Stimulated activated CD8-positive, alpha-beta memory T cell treated with anti-CD3 and anti-CD28 coated beads, Interleukin-7, amount 100 ng/mL, for 1 hour (primary cell): ENCODE measurements at places on chromosomes 2 and 18.

DNA sequence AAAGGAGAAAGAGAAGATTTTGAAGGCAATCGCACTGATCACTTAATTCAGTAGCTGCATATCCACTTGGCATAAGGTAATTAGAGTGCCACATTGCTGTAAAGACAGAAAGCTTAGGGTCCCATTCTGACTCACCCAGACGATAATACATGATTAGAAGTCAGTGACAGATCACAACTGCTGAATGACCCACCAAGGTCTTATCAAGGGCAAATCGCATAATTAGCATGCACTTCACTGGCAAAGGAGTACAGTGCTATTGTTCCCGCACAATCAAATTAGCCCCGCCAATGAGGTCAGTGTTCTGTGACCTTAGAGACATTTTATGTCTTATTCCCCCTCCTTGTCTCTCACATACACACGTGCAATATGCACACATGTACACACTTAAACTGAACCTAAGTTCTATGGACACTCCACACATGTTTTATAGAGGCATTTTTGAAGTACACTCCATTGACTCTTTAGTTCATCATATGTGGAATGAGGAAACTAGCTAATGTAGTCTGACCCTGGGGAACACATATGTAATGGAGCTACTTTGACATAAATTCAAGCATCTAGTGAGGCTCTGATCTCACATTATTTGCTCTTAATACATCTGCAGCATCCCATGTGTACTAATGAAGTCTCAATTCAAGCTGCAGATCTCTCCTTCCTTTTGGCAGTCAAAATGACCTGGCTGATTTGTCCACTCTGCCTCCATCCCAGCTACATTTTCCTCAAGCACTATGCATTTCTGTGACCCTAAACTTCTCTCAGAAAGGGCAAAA, 673.8 kb upstream of the FANCL start:
- no peak for DNase-seq

GRCh38 chr2:173491418-173491817, 136.7 kb downstream of the CDCA7 start:
- DNase-seq = no peak

GRCh38 chr2:234770031-234770506, 181.7 kb upstream of the SH3BP4 start:
- no peak for DNase-seq

DNA sequence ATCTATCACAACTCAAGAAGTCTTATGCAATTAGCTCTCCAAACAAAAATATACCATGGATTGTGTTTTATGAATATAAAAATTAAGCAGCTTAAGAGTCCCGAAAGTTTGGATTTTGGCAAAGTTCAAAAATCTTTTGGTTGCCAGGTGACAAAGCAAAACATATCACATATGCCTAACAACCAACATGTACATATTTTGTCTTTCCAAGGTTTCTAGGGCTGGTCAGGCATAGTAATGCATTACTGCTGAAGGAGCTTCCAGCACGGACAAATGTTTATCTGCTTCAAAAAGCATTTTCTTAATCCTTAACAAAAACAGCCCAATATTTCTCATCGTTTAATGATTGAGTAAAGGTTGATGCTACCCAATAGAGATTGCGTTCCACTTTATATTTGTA, 1327.1 kb upstream of the ZEB2 start:
- DNase-seq = no peak

DNA sequence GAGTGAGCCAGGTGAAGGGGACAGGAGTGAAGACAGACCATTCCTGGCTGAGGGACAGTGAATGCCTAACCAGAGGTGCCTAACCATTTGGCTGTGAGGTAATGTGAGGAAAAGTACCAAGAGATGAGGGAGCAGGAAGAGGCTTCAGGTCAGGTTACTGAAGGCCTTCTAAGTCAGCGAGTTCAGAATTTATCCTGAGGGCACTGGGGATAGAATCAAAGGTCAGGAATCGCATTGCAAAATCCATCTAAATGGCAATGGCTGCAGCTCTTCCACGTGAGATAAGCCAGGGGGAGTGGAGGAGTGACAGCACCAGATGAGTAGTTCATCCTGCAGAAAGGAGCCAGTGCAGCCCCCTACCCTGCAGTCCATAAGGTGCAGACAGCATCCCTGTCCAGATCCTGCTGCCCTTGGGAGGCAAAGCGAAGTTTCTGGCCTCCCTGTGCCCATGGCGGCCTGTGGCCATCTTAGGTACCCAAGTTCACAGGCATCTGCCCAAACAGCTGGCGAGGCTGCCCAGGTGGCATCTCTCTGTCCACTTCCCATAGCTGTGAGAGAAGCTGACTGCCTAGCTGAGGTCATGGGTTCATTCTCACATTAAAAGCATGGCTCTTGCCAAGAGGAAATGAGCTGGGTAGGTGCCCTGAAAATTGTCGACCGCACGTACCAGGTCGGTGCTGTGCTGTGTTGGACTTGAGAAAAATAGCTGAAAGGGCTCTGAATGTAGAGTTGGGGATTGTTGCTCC, 49.5 kb downstream of the CYP27C1 start:
- DNase-seq = no peak

GRCh38 chr2:100647709-100648108, 84.9 kb downstream of the PDCL3 start:
- DNase-seq = no peak

GRCh38 chr2:224937887-224938286, 104.4 kb downstream of the DOCK10 start:
- DNase-seq = no peak

DNA sequence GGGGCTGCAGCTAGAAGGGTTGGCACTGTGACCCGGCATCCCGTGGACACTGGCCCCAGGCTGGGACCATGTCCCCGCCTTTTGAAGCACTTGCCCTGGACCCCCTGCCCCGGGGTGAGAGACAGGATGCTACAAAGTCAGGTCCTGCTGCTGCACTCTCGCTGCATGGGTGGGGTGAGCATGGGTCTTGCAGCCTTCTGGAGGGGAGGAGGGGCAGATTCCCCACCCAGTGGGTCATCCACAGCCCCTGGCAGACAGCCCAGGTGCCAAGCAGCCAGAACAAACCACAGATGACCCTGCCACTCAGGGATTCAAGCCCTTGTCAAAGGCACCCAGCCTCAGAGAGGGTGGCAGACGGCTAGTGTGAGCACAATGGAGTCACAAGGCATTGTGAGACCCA, 5.7 kb upstream of the NMUR1 start:
- DNase-seq = no peak

DNA sequence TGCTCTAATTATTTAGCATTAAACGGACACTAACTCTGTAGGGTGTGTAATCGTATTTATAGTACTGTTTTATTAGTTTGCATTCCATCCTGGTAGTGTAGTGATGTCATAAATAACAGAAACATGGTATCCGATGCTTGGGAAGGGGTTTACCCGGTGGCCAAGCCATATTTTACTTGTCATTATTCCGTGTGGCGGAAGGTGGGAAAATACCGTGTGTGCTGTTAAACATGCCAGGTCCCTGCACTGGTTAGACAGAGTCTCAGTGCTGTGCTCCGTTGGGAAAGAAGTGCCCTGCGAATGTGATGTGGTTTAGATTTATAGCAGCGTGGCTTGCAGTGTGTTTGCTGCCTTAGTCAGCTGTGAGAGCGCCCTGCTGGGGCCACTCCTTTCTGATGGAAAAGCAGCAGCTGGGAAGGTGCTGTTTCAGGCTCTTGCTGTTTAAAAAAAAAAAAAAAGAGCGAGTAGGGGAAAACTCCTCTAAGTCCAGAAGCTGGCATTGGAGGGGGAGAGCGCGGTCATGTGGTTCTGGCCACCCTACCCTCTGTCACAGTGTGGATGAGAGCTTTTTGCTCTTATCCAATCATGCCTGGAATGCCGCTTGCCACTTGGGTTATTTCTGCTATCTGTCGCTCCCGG, 211.0 kb downstream of the NEDD4L start:
- DNase-seq = no peak

- no peak for DNase-seq
These were observed 60.6 kb downstream of the VAPA start for GRCh38 chr18:9974279-9974915.

DNA sequence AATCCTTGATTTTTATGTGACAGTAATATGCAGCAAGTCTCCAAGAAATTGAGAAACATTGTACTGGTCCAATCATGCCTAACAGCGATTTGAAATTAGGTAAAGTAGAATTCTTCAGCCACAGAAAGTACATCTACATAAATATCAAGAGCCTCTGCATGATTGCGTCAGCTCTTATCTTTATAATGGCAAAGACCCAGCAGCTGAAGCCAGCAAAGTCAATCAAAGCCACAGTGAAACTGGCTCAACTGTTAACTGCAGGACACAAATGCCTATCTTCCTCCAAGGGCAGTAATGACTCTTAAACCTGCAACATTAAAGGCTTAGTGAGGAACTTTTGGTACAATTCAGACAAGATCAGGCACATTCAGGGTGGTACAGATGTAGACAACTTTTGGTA, 102.5 kb downstream of the BARD1 start:
- no peak for DNase-seq
